ENCODE measurements at places on chromosomes 4 and X. TPM values are rescaled to one million over a fixed set of nuclear protein-coding genes. Genes with fewer than 3 reads are reported as not detected.

- no peak for DNase-seq
Observed at GRCh38 chr4:123617791-123618190, 221.2 kb downstream of the SPRY1 start.

DNA sequence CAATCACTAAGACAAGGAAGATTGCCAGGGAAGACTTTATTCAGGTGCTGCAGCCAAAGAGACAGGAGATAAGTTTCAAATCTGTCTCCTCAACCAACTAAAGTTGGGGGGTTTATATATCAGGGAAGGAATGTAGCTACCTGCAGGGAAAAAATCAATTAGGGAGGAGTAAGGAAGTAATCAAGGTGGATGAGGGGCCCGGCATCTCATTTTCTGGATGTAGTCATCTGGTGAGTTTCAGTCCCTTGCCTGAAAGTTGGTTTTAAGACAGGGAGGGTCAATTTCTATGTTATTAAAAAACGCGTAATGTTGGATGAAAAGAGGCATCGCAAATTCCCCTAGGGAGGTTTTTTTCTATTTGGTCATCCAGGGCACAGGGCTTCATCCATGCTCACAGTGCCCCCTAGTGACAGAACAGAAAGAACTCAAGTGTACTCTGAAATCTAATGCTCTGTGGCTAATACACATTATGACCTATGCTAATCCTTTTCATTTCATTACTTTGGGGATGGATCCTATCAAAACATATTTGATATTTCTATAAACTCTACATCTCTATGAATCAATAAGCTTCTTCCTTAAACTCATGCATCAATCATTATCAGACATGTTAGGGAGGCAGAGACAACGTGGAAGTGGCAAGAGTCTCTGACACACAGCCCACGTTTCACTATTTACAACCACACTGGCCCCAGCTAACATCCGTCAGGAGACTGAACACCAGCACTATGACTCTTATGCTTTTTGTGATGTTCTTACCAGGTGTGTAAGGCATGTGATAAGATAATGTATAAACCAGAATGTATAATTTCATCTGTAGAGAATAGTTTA, 1577.0 kb upstream of the TENM3 start:
- peak; percentile 60 for DNase-seq

GRCh38 chr4:173257732-173258717, 76.1 kb downstream of the HMGB2 start:
- DNase-seq, result peak; percentile 53

DNA sequence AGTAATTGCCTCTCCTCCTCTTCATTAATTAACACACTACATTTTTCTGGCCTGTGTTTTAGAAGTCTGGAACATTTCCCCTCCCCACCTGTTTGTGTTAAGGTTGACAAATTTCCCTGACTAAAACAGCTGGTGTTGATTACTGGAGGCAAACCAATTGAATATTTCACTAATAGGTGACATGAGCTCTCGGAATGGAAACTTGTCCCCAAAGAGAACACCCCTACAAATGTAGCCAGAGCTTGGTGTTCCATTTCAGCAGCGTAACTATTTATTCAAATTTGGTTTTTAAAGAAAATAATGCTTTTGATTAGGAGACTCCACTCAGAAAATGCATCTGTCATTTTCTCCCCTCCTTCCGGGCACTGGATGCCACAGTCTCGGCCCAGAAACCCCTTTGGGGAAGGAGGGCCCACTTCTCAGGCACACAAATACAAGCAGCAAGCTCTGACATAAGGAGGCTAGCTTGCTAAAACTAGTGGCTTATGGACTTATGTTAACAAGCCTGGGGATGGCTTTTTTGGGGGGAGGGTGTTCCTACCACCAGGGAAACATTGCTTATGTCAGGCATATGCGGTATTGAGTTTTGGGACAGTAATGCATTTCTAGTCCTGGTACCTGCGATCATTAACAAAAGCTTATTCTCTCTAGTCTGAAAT, 2.2 kb downstream of the RNF150 start:
- DNase-seq, result no peak

SLC38A5 gene
- polyA plus RNA-seq, result 5.4 TPM
